ENCODE measurements at places on chromosomes 1 and 21.

DNA sequence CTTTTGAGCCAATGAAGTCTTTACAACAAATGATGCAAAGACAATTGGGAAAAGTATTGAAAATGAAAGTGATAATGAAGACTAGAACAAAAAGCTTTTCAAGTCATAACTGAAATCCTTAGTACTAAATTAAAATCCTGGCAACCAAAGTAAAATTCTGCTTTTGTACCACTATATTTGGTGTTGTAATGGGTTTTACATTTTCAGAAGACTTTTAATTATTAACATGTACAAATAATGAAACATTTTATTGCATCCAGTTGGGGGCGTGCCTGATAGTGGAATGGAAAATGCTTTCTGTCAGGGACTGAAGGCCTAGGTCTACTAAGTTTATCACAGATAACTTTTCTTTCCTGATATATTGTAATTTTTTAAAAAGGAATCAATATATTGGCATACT lies 89.4 kb downstream of the SDCCAG8 start:
- no peak for DNase-seq

DNA sequence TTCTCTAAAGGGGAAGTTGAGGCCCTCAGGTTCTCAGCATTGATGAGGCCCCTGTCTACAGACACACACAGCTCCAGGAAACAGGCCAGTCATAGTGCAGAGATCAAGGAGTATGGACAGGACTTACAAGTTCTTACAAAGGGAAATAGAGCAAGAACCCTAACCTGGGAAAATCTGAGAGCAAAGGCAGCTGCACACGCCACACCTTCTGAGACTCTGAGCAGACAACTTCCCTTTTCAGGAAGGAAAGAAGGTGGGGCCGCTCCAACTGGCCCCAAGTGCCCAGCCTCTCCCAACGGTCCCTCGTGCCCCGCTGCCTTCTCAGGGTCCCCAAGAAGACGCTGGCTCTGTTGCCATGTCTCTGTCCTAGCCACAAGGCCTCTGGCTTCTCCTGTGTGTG lies 3.6 kb downstream of the NOC2L start:
- DNase-seq: no peak

GRCh38 chr1:219788091-219788490 lies 140.3 kb downstream of the SLC30A10 start:
- no peak for DNase-seq

- no peak for DNase-seq
Observed at GRCh38 chr21:46237474-46237873, 8.9 kb upstream of the LSS start.

- DNase-seq: no peak
Observed at GRCh38 chr21:32233055-32233546, 45.7 kb downstream of the MIS18A start.

DNA sequence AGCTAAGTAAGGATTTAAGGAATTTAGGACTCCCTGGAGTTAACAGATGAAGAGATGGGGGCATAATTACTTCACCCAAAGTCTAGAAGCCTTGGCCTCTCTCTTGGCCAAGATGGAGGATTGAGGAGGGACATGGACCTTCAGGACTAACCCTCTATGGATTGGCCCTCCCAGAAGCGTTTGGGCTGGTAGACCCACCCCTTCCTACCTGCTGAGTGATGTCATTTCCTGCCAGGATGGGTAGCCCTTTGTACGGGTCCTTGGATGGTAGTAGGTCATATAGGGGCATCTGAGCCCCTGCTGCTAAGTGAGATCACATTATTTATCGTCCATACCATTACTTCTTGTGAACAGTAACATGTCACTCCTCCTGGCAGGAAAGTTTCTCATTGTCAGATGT lies 17.7 kb downstream of the LURAP1 start:
- DNase-seq: no peak

DNA sequence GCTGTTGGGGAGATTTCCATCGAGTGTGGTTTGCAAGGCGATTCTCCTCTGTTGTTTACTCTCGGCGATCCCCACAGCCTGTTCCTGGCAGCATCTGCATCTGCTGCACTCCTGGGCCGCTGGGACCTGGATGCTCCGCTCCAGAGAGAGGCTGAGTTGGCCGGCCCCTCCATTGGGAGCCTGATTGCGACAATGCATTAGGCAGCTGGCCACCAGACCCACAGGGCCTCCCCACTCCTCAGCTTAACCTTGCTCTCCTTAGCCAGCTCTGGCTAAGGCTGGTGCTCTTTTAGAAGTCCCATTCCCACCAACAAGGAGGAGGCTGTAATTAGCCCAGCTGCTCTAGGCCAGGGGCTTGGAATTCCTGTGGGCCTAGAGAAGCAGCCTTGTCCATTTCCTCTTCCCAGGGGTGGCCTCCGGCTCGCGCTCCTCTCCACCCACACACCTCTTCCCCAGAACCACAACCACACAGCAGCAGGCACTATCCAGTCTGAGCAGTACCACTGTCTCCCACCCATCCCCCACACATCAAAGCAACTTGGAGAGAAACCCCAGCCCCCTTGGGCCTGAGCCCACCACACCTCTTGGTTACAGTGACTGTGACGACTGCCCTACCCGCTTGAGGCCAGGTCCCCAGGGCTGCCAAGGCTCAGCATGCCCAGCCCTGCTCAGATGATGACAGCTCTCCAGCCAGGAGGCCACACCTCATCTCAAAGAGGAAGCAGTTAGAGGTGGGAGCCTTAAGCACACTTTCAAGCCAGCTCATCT lies 193.8 kb upstream of the EDN2 start:
- DNase-seq: no peak

- DNase-seq: no peak
Observed at GRCh38 chr1:36735939-36736730, 253.4 kb upstream of the CSF3R start.

DNA sequence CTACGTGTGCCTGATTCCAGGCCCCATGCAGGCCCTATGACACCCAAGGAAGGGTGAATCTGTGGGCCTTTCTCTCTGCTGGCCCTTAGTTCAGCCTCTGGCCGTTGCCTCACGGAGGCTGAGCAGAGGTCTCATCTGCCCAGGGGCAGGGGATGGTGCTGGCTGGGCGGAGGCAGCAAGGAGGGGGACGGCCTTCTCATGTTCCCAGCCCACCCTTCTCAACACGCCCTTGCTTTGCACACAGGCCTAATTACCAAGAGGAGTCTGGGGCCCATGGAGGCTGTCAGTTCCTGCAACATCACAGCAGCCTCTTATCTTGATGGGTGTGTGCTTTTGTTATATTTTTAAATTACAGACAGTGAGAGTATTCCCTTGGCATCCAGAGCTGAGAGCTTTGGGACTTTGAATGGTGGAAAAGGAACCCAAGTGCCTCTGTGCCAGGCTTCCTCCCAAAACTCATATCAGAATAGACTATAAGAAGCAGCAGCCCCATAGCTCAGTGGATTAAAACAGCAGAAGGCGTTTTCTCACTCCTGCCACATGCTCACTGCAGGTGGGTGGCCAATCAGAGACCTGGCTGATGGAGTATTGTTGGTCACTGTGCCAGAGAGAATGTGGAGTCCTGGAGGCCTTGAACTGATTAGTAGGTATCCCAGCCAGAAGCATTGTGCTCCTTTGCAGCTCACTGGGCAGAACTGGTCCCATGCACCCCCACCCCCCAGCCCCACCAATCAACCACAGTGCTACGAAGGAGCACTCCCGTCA lies 164.9 kb downstream of the CAMTA1 start:
- DNase-seq: no peak

DNA sequence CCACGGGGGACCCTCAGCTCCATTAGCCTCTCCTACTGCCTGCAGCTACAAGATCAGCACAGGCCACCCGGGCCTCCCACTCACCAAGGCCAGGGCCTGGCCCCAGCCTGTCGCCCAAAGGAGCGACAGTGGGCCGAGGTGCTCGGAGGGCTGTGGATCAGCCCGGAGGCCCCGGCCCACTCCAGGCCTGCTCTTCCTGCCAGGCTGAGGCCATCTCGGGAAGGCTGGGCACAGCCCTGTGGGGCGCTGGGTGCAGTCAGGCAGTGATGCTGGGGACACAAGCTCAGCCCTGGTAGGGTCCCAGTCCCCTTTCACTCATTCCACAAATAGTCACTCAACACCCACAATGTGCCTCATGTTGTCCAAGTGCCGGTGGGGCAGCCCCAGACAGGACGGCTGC lies 58.8 kb downstream of the CASZ1 start:
- DNase-seq: no peak

DNA sequence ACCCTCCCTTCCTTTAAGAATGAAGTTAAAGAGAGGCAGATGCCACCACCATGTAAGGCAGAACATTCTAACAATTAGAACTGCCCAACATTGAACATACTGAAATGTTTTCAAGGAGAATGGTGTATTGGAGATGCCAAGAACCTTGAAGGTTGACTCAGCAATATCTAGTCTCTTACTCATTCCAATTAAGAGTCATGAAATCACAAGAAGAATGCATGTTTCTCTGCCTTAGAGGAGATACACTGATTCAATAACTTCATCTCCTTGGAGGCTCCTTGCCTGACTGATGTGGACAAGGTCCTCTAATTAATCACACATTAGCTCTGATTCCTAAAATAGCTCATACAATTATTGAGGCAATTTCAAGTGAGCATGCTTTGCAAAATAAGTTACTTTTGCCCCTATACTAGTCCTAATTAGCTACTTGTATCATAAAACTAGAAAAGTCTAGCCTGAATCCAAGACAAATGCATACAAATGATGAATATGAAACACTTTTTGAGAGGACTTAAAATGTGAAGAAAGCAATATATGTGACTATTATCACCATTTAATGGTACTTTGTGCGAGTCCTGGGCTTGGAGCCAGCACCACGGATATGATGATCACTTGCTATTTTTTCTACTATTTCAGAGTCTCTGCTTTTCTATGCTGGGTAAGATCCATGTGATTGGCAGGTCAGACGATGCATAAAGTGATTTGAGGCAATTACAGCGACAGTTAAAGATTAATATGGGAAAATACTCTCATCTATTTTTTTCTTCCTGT lies 114.5 kb downstream of the DSCAM start:
- no peak for DNase-seq

DNA sequence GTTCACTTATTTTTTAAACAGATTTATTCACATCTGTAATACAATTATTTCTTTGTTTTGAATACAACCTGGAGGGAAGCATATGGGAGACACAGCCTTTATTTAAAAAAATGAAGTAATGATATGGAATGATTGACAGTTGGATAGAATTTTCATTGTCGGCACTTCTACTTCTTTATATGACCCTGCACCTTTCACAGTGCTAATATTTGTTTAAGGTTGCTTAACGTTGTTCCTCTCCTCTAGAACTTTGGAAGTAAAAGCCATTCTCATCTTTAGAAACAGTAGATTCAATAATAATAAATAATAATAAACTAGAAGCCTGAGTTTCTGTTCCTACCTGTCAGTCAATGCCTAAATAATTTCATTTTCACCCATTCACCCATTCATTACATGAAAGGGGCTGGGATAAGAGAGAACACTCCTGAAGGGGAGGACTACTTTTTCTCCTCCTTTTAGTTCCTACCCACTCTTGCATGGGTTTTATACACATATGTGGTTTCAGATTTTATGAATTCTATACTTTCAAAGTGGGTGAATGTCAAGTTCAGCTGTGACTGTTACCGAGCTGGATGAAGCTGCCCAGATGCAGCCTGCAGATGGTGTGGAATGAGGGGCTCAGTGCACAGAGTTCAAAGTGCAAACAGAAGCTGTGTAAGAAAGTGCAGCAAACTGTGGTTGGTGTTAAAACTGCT lies 9.4 kb downstream of the RUNX1 start:
- no peak for DNase-seq

DNA sequence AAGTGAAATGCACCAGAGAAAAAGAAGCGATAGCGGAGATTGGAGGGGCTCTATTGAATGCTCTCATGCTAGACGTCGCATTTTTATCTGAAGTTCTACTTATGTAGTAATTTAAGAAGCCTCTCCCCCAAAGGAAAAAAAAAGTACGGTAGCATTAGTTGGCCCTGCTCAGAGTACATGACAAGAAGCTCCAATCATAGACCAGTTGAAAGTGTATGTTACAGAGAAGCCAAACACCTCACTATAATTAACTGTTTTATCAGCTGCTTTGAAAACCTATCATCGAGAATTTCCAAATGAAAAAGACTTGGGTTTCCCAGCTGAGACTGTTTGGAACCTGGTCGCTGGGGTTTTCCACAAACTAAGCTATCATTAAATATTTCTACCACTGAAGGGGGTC lies 19.6 kb upstream of the OVAAL start:
- DNase-seq: no peak

DNA sequence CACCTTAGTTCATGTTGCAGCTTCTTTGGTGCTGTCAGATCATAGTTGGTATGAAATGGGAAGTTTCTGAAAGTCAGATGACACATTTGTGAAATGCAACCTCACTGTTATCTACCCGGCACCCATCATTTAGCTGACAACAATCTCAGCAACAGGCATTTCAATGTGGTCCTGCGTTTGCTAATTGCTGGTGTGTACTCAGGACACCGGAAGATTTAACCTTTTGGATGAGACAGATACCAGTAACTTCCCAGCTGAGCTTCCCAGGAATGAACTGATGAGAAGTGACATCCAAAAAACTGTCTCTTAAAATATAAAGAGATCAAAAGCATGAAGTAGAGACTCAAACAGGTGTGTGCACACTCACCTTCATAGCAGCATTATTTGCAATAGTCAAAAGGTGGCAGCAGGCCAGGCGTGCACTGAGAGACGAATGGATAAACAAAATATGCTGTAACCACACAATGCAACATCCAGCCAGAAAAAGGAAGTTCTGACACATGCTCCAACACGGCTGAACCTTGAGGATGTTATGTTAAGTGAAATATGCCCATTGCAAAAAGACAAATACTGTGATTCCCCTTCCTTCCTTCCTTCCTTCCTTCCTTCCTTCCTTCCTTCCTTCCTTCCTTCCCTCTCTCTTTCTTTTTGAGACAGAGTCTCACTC lies 7.9 kb upstream of the CLDN14 start:
- DNase-seq: no peak

DNA sequence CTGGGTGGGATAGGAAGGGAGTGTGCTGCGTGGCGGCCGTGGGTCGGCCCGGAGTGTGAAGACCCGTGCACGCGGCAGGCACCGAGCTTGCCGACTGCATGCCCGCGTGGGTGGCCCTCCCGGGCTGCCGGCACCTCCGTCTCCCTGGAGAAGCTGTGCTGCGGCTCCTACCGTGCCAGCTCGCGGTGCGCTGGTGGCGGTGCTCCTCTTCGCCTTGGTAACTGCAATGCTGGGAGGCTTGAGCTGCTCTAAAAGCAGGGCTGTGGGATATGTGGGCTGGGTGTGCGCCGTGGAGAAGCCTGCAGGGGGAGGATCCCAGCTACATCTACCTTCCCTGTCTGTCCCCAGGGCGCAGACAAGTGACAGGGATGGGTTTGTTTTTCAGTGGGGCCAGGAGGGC lies 2.4 kb downstream of the GABRD start:
- DNase-seq: no peak

GRCh38 chr1:9275567-9276034 lies 17.1 kb upstream of the SPSB1 start:
- DNase-seq: peak; percentile 81
